Stimulated activated CD4-positive, alpha-beta T cell treated with anti-CD3 and anti-CD28 coated beads, Interleukin-1b, Interleukin-23, amount 100 ng/mL, for 48 hours (primary cell): ENCODE measurements at places on chromosomes 6 and 20.

DNA sequence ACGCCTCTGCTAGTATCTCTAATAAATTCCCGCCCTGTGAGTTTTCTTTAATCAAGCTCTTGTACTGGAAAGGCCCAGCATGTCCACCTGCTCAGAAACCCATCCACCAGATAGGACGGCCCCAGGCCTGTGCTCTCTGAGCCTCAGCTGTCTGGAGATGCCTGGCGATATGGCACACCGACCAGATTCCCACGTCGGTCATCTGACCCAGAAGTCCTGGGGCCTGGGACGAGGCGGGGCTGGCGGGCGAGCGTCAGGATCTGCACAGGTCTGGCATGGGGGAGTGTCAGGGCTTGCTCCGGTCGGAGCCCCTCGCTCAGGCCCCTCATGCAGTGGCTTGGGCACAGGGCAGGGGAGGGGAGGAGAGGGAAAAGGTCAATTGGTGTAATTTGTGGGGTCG lies 10.2 kb downstream of the RNASET2 start:
- DNase-seq, result no peak

DNA sequence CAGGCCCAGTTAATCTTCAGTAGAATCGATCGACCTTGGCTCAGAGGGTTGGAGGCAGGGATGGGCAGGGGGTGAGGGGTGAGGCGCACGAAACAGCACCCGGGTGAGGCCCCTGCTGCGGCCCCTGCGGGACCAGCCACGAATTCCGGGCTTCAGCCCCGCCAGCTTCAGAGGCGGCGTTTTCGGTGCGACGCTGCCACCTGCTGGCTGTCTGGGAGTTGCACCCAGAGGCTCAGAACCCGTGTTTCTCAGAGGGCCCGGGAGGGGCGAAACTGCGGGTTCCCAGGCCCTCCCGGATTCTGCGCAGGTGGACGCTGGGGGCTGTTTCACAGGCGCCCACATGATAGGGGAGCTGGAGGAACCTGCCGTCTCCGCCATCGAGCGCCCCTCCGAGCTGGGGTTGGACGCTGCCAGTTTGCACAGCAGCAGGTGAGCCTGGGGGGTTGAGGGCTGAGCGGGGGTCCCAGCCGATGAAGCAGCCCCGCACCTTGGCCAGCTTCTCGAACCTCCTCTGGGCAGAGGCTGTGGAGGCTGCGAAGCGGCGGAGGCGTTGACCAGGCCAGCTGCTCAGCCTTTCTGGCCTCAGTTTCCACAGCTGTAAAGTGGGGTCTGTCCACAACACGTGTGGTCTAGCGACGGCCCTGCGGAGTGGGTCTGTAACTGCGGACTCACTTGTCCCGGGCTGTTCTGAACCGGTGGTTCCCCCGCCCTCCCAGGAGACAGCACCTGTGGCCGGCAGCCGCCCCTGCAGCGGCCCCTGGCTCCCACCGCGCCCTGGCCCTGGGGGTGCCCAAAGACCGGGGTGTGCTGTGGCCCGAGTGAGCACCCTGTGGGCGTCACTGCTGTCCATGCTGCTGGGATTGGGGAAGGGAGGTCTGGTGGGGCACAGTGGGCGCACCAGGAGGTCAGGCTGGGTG lies 2.5 kb upstream of the BHLHE23 start:
- peak; percentile 77 for DNase-seq

- DNase-seq, result no peak
Measured at GRCh38 chr6:9401960-9402359, 966.6 kb upstream of the SLC35B3 start.

GRCh38 chr6:1496092-1496491 lies 106.7 kb downstream of the FOXF2 start:
- no peak for DNase-seq

DNA sequence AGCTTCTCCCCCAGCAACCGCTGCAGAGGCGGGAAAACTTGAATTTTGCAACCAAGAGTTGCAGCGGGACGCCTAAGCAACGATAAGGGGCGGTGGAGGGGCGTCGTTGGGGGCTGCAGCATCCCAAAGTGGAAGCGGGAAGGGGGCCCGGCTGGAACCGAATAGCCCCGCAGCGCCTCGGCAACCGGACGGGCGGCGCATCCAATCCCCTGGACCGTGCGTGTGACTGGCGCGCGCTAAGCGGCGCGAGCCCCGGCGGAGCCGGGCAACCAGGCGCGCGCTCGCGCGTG lies 670 bp upstream of the PARD6B start:
- no peak for DNase-seq

DNA sequence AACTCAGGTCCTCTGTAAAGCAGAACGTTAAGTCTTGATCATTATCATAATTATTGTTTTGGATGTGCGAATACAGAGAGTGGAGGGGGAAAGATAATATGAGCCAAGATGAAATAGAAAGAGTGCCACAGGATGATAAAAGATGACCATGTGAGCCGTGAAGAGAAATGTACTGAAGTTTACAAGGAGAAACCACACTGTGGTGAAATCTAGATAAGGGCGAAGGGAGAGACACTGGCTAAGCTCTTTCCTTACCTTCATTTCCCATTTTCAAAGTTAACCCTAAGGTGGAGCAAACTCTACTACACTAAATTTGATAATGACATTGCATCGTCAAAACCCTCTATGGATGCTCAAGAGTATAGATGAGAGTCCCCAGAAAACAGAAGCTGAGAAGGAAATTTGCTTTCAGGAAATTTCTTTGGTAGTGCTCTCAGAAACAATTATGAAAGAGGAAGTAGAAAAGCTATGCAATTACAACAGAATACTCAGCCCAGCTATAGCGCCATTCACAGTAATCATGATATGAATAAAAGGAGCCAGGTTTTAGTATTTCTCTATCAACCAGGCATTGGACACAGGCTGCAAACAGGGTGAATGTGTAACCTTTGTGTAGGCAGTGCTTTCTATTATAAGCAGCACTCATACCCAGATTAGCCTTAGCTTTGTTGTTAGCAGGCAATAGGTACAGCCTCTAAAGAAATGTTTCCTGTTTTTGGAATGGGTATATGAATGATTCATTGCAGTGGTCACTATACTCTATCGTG lies 1080.7 kb downstream of the GRIK2 start:
- DNase-seq, result no peak

DNA sequence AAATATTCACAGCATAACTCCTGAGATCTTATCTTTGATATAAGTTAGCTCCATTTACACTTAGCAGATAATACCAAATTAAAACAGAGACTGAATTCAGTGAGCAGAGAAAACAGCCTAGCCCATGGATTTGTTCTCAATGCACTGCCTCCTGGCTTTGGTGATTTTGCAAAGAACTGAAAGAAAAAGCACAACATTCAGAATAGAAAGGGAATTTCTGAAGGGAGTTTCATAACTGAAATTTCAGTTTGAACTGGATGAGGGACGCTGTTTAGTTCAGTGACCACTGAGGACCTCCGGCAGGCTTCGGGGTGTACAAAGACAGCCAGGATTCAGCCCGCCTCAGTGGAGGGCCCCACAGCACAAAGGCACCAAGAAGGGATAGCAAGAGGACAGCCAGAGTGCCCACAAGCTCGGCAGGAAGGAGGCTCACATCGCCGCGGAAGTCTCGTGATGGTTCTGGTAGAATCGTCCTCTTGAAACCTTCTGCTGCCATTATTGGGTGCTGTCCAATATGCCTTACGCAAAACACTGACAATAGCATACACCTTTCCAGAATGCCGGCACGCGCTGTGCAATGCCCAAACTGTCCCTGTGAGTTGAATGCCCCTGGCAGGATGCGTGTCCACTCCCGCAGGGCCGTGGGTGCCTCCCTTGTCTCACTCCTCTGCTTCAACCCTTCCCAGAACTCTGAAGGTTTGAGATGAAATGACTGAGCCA lies 9.7 kb upstream of the IRF4 start:
- DNase-seq, result no peak

DNA sequence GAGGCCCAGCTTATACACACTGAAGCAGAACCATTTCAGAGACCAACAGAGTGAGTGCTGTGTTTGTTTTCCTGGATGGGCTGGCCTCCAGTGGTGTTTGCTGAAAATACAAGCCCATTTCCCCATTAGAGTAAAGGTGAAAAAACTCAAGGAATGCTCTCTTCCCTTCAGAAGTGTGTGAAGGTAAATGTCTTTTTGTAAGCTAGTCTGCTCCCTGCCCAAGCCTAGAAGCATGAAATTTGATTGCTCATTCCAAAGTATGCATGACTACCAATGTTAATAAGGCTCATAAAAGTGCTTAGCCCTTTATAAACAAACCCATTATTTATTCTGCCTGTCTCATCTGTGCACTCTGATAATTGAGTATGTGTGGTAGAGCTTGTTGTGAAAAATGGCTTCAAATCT lies 59.1 kb downstream of the ADGRF1 start:
- DNase-seq, result no peak

DNA sequence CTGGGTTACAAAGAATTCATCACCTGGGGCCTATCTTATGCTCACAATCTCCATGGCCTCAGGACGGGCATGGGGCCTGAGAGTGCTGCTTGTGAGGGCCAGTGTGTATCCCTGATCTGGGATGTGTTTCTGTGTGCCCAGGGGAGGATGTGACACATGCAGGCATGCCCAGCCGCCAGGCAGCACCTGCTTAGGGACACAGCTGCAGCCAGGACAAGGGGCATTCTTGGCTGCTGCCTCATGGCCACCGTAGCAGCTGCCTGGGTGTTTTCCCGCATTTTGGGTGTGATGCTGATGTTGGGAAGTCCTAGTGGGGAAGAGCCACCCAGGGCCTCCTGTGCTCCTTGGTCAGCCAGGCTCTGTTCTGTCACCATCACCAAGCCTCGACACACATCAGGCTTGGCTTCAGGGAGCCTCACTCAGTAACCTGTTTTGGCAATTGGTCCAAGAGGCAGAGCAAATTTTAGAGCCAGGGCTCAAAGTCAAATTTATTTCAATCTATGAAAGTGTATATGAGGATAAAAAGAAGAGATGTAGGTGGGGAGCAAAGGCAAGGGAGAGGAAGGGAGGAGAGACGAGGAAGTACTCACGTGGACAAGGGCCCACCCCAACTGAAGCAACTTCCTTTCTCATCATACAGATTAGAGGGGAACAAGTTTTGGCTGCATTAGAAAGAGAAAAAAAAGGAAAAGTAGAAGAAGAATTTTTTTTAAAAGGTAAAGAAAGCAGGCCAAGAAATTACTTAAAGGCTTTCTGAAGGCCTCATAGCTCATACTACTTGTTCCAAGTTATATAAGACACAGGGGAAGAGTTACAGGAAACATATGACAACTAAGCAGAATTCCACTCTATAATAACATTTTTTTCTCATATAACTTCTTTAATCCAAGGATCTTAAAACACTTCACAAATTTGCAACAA lies 269.9 kb upstream of the SUPT3H start:
- no peak for DNase-seq

DNA sequence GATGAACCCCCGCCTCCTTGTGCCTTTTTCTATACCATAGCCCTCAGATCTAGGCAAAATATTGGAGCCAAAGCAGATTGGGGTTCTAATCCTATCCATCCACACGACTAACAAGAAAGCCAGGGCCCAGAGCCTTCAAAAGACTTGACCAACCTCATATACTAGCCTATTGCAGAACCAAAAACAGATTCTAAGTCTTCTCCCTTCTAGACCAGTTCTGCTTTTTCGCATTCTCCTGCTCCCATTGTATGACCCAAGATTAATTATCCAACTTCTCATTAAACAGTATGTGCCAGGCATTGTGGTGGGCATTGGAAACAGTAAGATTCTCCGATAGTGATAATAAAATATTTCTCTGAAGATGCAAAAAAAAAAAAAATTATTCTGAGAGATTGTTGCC lies 113.7 kb upstream of the JARID2 start:
- DNase-seq, result no peak

DNA sequence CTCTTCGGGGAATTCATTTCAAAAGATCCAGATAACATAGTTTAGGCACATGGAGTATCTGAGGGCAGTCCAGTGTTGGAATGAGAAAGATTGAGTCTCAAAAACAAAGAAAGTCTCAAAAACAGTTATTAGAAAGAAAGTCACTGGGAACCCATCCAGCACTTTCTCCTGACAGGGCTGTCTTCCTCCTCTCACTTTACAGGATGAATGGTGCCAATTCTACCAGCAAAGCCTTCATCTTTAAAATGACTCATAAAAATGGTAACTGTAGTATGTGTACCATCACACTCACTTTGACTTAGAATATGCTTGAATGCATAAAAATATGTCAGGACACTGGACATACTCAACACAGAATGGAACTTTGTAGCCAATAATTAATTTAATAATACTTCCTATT lies 71.3 kb downstream of the SLC22A3 start:
- DNase-seq, result no peak

DNA sequence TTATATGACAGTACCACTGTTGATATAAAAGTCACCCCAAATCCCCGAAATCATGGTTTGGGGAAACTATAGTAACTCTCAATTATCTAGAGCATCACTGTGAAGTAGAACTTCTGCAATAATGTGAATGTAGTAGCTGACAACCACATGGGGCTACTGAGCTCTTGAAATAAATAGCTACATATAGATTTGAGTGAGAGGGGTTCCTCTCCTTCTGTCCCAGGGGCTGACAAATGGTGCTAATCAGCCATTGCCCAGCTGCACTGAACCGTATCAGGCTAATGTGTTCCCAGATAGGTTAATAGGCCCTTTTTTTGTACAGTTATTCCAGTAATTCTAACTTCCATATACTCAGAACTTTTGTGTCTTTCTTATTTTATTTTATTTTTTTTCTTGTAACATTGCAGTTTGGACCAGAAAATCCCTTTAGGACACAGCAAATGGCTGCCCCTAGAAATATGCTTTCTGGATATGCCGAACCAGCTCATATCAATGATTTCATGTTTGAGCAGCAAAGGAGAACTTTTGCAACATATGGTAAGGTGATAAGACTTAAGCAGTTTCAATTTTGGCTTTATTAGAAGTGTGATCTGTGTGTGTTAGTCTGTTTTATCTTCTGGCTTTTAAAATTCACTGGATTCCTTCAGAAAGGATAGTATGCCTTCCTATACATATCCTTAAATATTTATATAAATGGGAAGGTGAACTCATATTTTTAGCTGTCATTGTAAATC lies 21.1 kb downstream of the CDC40 start:
- no peak for DNase-seq

DNA sequence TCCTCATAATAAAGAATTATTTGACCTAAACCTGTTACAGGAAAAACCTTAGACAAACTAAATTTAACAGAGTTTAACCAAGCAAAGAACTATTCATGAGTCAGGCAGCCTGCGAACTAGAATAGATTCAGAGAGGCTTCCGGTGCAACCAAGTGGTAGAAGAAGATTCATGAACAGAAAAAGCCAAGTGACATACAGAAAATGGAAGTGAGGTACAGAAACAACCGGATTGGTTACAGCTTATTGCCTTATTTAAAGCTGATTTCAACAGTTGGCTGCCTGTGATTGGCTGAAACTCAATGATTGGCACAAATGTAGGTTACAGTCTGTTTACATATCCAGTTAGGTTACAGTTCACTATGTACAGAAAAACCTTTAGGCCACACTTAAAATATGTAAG lies 10.1 kb downstream of the PPP1R3G start:
- no peak for DNase-seq

- DNase-seq, result no peak
Measured at GRCh38 chr6:129454488-129454887, 255.5 kb downstream of the ARHGAP18 start.

GRCh38 chr6:16082361-16082760 lies 46.5 kb upstream of the MYLIP start:
- no peak for DNase-seq
